CD4-positive, alpha-beta T cell treated with Interleukin-21 for 1 hour (primary cell): ENCODE measurements at places on chromosomes 4 and X.
A peak's percentile ranks its signal among the peaks of the same experiment; 100 is the strongest.

GRCh38 chrX:81201671-81202455 is at the start of the genes HMGN5 and SH3BGRL:
Gene HMGN5, minus strand, starts transcription at chrX:81201913. Its CDS starts 80,364 bp downstream, at chrX:81121549.
Gene SH3BGRL, plus strand, starts transcription at chrX:81202102. Its CDS starts 99 bp downstream, at chrX:81202201.
- DNase-seq: peak; percentile 76

DNA sequence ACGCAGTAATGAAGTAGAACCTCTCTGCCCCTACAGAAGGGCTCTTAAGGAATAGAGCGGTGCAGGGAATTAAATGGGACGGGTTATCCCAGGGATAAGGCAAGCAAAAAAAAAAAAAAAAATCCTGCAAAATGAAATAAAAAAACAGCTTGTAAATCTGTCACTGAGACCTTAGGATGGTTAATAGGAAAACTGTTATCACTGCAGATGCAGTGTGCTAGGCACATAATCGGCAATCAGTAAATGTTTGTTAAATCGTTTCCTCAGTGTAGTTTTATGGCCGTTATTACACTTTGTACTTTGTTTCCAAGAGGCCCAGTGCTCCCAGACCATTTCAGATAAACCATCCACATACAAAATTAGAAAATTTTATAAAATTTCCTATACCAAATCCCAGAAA is 1.0 kb downstream of the HNRNPH2 start:
- DNase-seq: no peak

DNA sequence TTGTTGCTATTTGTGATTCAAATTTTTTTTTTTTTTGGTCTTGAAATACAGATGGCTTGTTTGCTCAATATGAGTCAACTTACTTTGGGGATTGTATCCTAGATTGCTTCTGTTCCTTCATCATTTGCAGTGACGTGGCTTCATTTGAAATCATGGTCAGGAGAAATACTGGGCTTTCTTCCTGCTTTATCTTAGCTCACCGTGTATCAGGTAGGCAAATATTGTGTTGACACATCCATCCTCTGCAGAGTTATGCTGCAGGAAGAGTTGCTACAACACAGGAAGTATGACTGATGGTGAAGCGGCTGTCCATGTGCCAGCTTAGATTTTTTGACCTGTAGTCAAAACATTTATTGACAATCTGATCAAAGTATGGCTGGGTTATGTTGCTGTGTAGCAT is 232.2 kb downstream of the C4orf33 start:
- DNase-seq: no peak

GRCh38 chr4:38603652-38604051 is 60.3 kb upstream of the KLF3 start:
- no peak for DNase-seq

GRCh38 chrX:118254611-118255010 is 91.3 kb upstream of the WDR44 start:
- DNase-seq: peak; percentile 15

- DNase-seq: no peak
These were observed 695.7 kb upstream of the GALNTL6 start for GRCh38 chr4:171117457-171117856.
